ENCODE measurements at places on chromosomes 5 and 9.

- DNase-seq, result no peak
Measured at GRCh38 chr9:120559546-120559945, 20.4 kb downstream of the CDK5RAP2 start.

- no peak for DNase-seq
Measured at GRCh38 chr5:8864053-8864452, 681.8 kb downstream of the SEMA5A start.

GRCh38 chr5:1374679-1375055 is 29.8 kb upstream of the CLPTM1L start:
- DNase-seq, result no peak

GRCh38 chr5:120507197-120507596 is 43.1 kb downstream of the PRR16 start:
- no peak for DNase-seq

DNA sequence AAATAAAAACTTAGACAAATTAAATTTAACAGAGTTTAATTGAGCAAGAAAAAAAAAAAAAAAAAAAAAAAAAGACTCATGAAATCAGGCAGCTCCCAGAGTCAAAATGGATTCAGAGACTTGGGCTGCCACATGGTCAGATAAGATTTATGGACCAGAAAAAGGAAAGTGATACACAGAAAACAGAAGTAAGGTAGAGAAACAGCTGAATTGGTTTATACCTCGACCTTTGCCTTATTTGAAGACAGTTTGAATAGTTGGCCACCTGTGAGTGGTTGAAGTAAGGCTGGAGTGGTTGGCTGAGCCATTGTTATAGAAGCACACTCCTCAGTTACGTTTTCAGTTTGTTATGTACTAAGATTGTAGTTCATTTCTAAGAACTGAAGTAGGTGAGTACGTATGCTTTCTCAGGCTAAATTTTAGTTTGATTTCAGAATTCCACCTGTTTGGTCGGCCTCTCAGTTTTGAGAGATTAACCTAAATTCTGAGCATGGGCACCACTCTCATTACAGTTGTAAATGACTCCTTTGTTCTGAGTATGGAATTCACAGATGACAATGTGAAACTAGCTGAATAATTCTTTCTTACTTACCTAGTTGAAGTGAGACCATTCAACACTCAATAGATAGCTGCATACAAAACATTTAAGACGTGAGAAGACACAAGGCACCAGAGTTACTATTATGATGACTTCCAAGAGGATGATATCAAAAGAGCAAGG is 149.0 kb downstream of the AOPEP start:
- no peak for DNase-seq

Data from CD8-positive, alpha-beta T cell (primary cell).